ENCODE measurements at places on chromosomes 7 and 10.

- no peak for DNase-seq
- no peak overlapping the region for H3K27ac ChIP-seq
- no peak overlapping the region for H3K4me3 ChIP-seq
- peaks cover 5% of the 10 kb centered on the region for H3K4me1 ChIP-seq
- H3K36me3 ChIP-seq, result no peaks in the 10 kb centered on the region
These were observed 3.1 kb downstream of the SLK start for GRCh38 chr10:103969857-103970627.

- no peak overlapping the region for H3K27ac ChIP-seq
- H3K36me3 ChIP-seq, result no peaks in the 10 kb centered on the region
- DNase-seq, result no peak
- H3K4me3 ChIP-seq, result no peak overlapping the region
These were observed 62.6 kb downstream of the COL13A1 start for GRCh38 chr10:69864321-69864720.

- peak overlapping the region; percentile 99 for H3K27ac ChIP-seq
- H3K4me1 ChIP-seq, result peaks cover 29% of the 10 kb centered on the region
- no peak for DNase-seq
- peaks cover 49% of the 10 kb centered on the region for H3K36me3 ChIP-seq
- H3K27me3 ChIP-seq, result no peaks in the 10 kb centered on the region
These were observed 3.4 kb downstream of the KLF6 start for GRCh38 chr10:3781468-3782145.

DNA sequence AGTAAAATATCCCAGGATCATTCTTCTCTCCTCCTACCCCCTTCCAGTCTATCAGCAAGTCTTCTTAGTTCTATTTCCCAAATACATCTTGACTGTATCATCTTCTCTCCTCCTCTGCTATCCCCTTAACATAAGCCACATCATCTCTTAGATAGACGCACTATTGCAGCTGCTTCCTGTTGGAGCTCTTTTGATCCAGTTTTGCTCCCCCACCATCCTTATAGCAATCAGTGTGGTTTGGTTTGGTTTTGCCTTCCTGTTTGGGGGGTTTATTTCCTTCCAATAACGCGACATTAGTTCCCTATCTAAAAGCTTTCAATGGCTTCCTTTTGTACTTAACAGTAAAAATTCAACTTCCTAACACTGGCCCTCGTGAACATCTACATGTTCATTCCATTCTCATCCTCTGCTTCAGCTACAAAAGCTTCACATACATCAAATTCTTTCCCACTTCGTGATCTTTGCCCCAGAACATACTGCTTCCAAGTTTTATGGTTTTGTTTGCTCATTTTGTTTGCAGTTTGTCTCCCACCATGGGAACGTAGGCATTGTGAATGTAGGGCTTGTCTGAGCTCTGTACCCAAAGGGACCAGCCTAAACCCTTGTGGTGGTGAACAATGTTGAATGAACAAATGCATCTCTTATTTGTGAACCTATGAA, 33.7 kb upstream of the PLXDC2 start:
- no peak for DNase-seq
- H3K27me3 ChIP-seq, result no peaks in the 10 kb centered on the region
- H3K27ac ChIP-seq, result no peak overlapping the region
- H3K4me3 ChIP-seq, result no peak overlapping the region
- H3K4me1 ChIP-seq, result no peaks in the 10 kb centered on the region

GRCh38 chr7:143221286-143221685, 551 bp upstream of the TAS2R40 start:
- H3K4me1 ChIP-seq, result no peaks in the 10 kb centered on the region
- peaks cover 3% of the 10 kb centered on the region for H3K27me3 ChIP-seq
- no peak for DNase-seq
- no peak overlapping the region for H3K27ac ChIP-seq

DNA sequence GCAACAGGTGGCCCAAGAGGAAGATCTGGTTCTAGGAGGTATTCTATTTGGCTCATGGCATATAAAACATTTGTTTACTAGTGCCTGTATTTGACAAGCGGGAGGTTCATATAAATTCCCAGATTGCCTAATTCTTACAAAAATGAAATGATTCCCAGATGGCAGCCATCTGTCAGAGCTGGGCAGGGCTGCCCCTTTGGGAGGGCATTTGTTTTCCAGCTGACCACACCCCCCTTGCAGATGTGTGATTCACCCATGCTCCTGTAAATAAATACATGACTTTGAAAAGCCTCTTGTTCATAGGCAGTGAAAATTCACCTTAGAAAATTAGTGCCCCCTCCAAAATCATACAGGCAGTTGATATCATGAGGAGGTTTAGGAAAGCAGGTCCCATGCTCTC, 8.6 kb downstream of the VWC2 start:
- no peak for DNase-seq
- no peak overlapping the region for H3K27ac ChIP-seq
- H3K4me3 ChIP-seq, result no peak overlapping the region
- H3K27me3 ChIP-seq, result peaks cover 11% of the 10 kb centered on the region
- no peaks in the 10 kb centered on the region for H3K36me3 ChIP-seq

DNA sequence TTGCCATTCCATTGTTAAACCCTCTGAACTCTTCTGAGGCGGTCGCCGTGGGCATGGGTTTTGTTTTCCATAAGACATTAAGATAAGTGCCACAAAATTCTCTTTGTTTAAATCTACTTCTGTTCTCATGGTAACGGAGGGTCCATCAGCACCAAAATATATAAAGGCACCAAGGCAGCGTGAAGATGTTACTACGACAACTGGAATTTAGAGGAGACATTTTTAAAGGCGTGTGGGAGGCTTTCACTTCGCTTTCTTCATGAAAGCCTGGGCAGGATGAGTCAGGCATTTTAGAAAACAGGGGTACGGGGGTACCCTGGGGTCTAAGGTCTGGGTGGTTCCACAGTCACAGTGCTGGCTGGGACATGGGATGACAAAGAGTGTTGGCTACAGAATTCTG, 34.0 kb downstream of the SMKR1 start:
- H3K4me1 ChIP-seq, result no peaks in the 10 kb centered on the region
- H3K27me3 ChIP-seq, result no peaks in the 10 kb centered on the region
- no peaks in the 10 kb centered on the region for H3K36me3 ChIP-seq
- no peak overlapping the region for H3K4me3 ChIP-seq

DNA sequence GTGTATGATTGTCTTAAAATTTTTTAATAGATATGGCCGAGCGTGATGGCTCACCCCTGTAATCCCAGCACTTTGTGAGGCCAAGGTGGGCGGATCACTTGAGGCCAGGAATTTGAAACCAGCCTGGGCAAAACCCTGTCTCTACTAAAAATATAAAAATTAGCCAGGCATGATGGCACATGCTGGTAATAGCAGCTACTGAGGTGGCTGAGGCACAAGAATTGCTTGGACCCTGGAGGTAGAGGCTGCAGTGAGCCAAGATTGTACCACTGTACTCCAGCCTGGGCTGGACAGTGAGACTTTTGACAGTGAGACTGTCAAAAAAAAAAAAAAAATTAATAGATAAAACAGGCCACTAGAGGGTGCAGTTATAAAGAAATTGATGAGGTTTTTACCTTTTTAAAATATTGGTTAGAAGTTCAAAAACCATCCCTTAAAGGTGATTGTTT, 20.5 kb downstream of the NOM1 start:
- peaks cover 47% of the 10 kb centered on the region for H3K36me3 ChIP-seq
- H3K4me1 ChIP-seq, result no peaks in the 10 kb centered on the region
- no peak for DNase-seq
- no peak overlapping the region for H3K27ac ChIP-seq
- H3K27me3 ChIP-seq, result no peaks in the 10 kb centered on the region

DNA sequence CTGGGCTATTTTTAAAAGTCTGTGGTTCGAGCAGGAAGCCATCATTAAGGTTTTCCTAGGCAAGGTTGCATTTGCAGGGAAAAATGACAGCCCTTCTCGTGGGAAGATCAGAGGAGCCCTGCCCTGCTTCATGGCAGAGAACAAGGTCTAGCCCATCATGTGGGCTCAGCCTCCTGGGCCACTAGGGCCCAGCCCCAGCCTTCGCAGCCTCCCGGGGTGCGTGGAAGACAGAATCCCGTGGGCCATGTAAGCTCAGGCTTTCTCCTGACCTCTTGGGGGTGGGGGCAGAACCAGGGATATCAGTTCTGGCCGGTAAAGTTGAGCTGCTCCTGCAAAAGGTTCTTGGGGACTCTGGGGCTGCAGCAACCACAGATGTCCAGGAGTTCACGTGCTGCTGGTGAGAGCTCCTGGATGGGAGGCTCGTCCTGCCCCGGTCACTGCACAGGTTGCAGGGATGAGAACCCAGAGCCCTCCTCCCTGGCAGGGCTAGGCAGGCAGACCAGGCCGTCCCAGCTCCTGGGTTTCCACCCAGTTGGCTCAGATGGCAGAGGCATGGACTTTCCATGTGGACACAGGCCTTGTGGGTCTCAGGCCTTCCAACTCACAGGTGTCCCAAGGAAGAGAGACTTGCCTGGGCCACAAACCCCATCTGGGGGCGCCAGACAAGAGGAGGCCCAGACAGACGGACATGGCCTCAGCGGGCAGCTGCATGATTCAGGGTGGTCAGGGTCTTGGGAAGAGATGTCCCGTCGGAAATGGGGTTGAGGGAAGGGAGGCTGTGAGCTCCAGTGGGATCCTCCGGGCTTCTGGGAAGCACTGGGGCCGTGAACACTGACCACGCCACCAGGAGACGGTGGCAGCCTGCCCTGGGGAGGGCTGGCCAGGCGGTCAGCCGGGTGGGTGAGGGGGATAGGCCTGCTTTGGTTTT, 126.2 kb downstream of the NEURL1 start:
- peaks cover 85% of the 10 kb centered on the region for H3K36me3 ChIP-seq
- no peaks in the 10 kb centered on the region for H3K27me3 ChIP-seq
- no peak overlapping the region for H3K27ac ChIP-seq
- no peak overlapping the region for H3K4me3 ChIP-seq

- H3K27me3 ChIP-seq, result no peaks in the 10 kb centered on the region
- no peaks in the 10 kb centered on the region for H3K4me1 ChIP-seq
- no peak overlapping the region for H3K4me3 ChIP-seq
- no peak for DNase-seq
- no peaks in the 10 kb centered on the region for H3K36me3 ChIP-seq
These were observed 127.9 kb upstream of the NRBF2 start for GRCh38 chr10:63005246-63005645.

DNA sequence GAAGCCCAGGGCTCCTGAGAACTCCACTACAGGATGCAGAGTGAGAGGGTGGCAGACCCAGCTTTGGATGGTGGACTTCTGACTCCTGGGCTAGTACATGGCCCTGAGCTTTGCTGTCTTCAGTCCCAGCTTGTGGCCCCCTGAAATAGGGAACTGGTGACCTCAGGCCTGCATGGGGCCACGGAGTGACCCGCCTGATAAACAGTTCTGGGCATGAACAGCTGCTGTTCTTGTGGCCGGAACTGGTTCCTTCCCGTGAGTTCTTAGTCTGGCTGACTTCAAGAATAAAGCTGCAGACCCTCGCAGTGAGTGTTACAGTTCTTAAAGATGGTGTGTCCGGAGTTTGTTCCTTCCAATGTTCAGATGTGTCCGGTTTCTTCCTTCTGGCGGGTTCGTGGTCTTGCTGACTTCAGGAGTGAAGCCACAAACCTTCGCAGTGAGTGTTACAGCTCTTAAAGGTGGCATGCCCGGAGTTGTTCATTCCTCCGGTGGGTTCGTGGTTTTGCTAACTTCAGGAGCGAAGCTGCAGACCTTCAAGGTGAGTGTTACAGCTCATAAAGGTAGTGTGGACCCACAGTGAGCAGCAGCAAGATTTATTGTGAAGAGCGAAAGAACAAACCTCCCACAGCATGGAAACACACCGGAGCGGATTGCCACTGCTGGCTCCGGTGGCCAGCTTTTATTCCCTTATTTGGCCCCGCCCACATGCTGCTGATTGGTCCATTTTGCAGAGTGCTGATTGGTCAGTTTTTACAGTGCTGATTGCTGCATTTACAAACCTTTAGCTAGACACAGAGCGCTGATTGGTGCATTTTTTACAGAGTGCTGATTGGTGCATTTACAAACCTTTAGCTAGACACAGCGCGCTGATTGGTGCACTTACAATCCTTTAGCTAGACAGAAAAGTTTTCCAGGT, 268.0 kb downstream of the ZEB1 start:
- peaks cover 3% of the 10 kb centered on the region for H3K4me1 ChIP-seq
- no peak overlapping the region for H3K4me3 ChIP-seq
- no peaks in the 10 kb centered on the region for H3K36me3 ChIP-seq
- no peak overlapping the region for H3K27ac ChIP-seq
- no peaks in the 10 kb centered on the region for H3K27me3 ChIP-seq

- no peak overlapping the region for H3K4me3 ChIP-seq
- DNase-seq, result no peak
- no peaks in the 10 kb centered on the region for H3K4me1 ChIP-seq
- H3K27me3 ChIP-seq, result no peaks in the 10 kb centered on the region
These were observed 154.3 kb downstream of the ELAPOR2 start for GRCh38 chr7:86904949-86905834.

DNA sequence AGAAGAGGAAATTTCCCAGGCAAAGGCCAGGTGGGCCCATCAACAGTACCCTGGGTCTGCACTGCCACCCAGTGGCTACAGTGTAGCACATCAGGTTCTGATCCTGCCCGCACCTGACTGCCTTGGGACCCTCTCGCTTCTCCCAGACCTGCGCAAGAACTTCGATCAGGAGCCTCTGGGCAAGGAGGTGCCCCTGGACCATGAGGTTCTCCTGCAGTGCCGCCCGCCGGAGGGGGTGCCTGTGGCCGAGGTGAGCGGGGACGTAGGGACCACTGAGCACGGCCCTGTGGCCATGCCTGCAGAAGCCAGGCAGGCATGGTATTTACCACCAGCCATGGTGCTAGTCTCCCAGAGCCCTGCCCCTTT, 33.9 kb upstream of the SLC29A3 start:
- DNase-seq, result no peak
- H3K4me3 ChIP-seq, result no peak overlapping the region
- H3K36me3 ChIP-seq, result peaks cover 18% of the 10 kb centered on the region
- no peak overlapping the region for H3K27ac ChIP-seq
- H3K27me3 ChIP-seq, result no peaks in the 10 kb centered on the region

GRCh38 chr7:29620556-29620930, 56.9 kb downstream of the PRR15 start:
- no peak for DNase-seq
- no peaks in the 10 kb centered on the region for H3K4me1 ChIP-seq

DNA sequence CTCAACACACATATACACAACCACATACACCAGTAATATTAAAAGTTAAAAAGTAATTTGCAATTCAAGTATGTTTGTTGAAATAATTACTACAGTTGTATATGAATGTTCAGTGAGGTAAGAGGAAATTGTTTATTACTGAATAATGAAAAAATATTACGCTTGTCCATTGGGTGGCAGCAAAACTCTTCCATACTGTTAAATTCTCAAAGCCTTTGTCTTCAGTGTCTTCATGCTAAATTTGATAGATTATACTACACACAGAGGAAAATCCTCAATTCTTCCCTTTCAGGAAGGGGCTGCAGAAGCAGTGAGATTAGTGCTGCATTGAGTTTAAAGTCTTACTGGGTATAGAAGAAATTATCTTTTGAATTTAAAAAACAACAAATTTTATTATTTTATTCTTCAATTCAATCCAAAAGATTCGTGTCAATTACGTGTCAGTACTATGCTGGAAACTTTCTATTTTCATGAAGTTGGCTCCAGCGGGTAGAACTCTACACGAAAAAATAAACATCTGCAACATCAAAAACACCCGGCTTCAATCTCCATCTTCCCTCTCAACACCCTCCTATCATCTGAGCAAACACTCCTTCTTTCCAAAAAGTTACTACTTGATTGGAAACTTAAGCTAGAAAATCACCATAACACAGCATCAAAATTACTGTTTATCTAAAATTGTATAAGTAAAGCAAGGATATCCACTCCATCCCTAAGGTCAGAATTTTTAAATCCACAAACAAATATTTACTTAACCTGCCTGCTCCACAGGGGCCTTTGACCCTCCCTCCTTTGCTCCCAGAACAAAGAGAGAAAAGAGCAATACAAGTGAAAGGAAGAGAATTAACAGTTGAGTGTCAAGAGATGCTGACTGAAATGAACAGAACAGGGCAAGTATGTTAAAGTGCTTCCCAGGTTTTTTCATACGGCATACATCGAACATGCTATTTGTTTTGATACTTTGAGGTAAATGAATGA, 37.0 kb upstream of the TES start:
- H3K36me3 ChIP-seq, result no peaks in the 10 kb centered on the region
- H3K4me1 ChIP-seq, result no peaks in the 10 kb centered on the region
